ENCODE measurements at places on chromosomes 1 and 21.
A peak's percentile ranks its signal among the peaks of the same experiment; 100 is the strongest.

GRCh38 chr1:94805912-94806311, 14.2 kb upstream of the SLC44A3 start:
- peak; percentile 53 for DNase-seq

- no peak for DNase-seq
These were observed 73.5 kb downstream of the CNST start for GRCh38 chr1:246639732-246640131.

DNA sequence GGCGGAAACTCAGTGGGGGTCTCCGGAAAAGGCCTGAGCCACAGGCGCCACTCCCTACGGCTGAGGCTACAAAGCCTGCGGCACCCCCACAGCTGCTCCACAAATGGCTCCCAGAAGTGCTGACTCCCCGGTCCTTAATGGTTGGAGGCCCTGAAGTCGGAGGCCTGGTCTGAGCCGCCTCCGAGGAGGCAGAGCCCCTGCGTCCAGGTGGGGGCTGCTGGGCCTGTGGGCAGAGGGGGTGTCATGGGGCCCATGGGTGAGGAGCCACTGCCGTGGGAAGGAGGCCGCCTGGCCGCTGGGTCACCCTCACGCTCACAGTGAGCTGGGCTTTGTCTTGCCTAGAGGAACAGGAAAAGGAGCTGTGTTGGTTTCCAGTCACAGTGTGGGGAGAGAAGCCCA, 12.4 kb upstream of the COL18A1 start:
- no peak for DNase-seq

GRCh38 chr1:5485968-5486696, 506.1 kb downstream of the NPHP4 start:
- no peak for DNase-seq

GRCh38 chr21:34667761-34668160, 1.0 kb upstream of the CLIC6 start:
- no peak for DNase-seq

DNA sequence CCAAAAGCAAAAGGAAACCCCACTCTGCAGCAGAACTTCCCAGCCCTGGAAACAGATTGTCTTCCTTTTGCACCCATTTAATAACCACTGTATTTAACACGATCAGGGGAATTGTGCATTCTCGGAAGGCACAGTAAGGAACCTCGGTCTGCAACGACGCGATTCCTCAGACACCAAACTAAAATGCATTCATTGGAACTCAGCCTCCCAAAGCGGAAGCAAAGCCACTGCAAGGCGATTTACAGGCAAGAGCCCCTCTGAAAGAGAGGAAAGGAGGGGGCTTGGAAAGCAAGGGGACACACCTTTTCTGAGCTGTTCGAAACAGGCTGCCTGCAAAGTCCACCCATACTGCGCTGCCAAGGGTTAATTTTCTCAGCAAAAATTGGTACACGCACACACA, 297.7 kb downstream of the OMA1 start:
- no peak for DNase-seq

DNA sequence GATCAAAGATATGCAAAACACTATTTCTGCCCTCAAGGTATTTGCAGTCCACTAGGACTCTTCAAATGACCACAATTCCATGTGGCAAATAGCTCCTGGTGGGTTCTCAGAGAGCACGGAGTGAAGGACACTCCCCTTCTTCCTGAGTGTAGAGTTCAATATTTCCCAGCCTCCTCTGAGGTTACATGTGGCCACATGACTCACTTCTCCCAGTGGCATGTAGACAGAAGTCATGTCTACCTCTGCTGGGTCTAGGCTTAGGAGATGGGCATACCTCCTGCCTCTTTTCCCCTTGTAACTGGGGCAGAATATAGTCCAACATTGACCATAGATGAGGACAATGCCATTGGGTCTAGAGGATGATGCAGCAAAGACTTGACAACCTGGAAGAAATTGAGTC, 191.4 kb downstream of the MIS18A start:
- DNase-seq: no peak

GRCh38 chr1:67517046-67517445, 86.8 kb upstream of the SERBP1 start:
- DNase-seq: no peak

DNA sequence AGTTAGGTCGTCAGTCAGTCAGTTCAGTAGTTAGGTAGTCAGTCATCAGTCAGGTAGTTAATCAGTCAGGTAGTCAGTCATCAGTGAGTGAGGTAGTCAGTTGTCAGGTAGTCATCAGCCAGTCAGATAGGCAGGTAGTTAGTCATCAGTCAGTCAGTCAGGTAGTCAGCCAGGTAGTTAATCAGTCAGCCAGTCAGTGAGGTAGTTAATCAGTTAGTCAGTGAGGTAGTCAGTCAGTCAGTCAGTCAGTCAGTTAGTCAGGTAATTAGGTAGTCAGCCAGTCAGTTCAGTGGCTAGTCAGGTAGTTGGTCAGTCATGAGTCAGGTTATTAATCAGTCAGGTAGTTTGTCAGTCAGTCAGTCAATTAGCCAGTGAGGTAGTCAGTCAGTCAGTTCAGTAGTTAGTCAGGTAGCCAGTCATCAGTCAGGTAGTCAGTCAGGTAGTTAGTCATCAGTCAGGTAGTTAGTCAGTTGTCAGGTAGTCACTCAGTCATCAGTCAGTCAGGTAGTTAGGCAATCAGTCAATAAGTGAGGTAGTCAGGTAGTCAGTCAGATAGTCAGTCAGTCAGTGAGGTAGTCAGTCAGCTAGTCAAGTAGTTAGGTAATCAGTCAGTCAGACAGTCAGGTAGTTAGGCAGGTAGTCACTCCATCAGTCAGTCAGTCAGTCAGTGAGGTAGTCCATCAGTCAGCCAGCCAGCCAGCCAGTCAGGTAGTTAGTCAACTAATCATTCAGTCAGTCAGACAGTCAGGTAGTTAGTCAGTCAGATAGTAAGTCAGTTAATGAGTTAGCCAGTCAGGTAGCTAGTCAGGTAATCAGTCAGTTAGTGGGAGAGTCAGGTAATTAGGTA, 16.2 kb downstream of the KRTAP10-1 start:
- no peak for DNase-seq

GRCh38 chr1:12580054-12580887, 37.7 kb downstream of the DHRS3 start:
- DNase-seq: no peak

DNA sequence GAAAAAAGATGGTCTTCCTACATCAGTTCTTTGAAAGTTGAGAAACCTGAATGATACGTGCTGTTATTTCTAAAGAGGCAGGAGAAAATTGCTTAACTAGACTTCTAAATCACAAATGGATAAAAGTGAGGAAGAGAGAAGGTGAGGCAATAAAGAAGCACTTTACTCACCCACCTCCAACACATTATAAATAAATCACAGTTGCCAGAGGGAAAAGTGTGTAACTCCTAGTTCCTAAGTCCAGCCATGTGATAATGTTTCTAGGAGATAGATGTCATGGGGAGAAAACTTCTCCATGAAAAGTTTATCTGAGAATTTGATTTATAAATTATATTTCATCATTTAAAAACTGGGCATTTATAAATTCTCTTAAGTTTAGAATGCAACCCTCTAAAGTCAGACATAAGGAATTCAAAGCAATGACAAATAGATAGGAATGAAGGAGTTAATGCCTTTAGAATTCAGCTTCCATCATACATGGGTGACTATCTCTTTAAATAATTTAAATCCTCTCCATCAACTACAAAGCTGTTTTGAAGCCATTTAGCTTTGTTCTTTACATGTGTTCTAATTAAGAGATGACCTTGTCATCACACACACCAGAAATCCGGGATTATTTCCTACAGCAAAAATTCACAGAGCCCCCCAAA, 60.0 kb downstream of the NRIP1 start:
- peak; percentile 6 for DNase-seq
